ENCODE measurements at places on chromosomes 1 and 21.

DNA sequence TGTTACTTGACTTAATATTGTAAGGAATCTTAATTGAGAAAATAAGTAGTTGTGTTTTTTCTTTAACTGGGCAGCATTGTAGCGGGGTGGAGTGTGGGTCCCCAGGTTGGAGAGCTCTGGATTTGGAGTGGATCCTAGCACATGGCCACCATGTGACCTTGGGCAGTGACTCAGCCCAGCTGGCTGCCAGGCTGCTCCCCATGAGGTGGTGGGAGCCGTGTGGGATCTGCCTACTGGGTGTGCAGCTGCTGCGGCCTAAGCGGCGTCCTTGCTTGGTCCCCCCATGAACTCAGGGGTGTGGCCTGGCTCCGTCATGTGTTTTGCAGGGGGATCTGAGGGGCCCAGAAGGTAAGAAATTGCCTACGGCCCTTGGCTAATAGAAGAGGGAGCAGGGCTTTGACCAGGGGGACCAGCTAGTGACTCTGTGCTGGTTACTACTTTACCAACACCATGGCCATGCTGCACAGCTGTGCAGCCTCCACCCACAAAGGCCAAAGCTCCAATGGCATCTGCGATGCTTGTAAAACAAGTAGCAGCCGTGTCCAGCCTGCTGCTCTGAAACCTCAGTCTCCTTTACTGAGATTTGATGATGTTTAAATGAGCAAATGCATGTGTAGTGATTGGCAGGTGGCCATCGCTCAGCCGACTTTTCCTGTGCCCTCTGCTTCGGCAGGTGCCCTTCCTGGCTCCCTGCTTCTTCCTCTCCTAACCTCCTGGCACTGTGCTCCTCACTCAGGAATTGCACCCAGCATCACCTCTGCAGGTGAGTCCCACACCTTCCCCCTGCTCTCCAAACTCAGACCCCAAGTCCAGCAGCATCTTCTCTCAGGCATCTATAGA lies 68.3 kb downstream of the ADARB1 start:
- DNase-seq: no peak

DNA sequence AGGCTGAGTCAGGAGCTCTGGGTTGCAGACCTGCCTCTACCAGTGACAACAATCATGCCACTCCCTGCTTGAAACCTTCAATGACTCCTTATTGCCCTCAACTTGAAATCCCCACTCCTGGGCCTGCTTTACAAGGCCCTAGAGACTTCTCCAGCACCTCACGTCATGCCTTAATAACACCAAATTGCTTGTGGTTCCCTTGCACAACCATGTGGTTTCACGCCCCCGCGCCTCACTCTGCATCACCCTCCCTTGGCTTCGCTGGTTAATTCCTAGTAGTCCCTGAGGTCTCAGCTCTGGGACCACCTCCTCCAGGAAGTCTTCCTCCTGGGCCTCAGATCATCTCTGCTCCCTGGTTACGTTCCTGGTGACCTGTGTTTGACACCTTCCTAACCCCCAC lies 33.0 kb downstream of the EPHA2 start:
- peak; percentile 88 for DNase-seq

GRCh38 chr1:233268389-233269022 lies 27.0 kb downstream of the PCNX2 start:
- no peak for DNase-seq

DNA sequence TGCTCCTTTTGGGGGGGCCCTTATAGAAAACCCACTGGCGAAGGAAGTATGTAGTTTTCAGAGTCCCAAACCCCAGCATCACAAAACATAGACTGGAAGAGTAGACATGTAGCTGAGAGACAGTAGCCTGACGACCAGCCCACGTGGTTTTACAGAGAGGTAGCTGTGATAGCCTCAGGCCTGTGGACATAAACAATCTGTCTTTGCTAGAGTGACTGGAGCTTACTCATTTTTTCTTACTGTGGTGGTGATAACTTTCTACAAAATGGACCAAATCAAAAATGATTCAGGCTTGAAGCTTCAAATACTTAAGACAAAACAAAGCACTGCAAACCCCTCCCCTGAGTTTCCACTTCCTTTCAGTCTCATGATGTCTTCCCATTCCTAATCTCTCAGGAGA lies 497.0 kb downstream of the RWDD3 start:
- DNase-seq: no peak

DNA sequence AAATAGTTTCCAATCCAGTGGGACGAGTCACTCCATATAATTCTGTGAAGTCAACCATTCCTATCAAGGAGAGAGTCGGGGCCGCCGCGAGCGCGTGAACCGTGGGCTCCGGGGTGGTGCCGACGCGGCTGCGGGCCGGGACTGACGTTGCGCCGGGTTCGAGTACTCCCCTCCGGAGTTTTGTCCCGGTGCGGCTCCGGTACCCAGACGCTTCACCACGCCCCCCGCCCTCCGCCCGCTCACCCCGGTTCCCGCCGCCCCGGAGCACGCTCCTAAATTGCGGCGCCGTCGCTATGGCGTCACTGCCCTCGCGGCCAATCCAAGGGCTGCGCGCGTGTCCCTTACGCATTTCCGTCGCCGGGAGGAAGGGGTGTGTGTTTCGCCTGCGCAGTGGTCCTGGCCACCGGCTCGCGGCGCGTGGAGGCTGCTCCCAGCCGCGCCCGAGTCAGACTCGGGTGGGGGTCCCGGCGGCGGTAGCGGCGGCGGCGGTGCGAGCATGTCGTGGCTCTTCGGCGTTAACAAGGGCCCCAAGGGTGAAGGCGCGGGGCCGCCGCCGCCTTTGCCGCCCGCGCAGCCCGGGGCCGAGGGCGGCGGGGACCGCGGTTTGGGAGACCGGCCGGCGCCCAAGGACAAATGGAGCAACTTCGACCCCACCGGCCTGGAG lies at the start of gene ATAD3B:
ATAD3B (plus strand) TSS at position 377 of the 664 bp plus-strand sequence; CDS start at position 497, 120 bp downstream.
- peak; percentile 96 for DNase-seq

DNA sequence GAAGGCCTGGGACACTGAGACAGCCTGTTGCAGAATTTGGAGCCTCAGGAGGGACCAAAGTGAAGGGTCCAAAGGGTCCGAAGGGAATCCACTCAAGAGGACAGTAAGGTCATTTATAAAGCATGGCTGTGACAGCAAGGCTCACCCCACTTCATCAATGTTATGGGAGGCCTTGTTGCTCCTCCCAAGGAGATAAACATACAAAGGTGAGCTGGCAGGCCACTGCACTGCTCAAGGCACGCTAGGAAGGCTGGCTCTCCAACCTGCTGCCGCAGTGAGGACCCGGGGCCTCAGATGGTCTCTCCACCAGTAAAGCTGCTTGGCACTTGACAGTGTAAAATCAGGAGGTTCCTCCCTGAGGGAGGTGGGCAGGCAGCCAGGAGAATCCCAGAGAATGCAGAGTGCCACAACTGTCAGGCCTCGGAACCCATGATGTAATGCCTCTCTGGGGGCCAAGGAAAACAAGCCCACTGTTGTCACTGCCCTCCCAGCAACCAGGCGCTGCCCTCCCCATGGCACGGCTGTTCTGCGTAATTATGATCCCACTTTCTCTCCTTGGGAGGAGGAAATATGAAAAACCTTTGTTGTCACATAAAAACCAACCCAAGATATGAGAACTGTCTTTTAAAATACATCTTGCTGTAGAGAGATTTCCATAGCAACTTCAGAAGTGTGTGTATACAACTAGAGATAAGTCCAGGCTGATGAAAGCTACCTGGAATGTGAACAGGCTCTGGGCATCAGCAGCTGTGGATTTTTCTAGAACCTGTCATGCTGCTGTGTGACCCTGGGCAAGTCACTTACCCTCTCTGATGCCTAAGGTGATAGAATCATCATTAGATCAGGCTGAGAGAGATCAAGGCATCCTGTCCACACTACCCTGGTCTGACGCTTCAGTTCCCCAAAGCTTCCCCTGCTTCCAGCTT lies 102.5 kb downstream of the KCNN3 start:
- no peak for DNase-seq

- no peak for DNase-seq
Observed at GRCh38 chr1:31289021-31289420, 7.6 kb downstream of the SNRNP40 start.

DNA sequence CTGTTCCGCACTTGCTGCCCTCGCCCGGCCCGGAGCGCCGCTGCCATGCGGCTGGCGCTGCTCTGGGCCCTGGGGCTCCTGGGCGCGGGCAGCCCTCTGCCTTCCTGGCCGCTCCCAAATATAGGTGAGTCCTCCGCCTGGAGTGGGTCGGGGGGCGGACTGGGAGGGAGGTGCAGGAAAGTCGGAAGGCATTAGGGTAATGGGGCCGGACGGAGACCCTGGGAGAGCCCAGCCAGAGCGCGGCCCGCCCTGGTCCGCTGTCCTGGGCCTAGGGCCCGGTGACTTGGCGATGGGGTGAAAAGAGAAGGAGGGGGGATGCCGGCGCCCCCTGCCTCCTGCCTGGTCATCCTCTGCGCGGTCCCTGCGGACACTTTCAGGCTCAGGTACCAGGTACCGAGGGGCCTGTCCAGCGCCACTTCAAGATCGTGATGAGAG lies 243 bp downstream of the ADAM15 start:
- no peak for DNase-seq

DNA sequence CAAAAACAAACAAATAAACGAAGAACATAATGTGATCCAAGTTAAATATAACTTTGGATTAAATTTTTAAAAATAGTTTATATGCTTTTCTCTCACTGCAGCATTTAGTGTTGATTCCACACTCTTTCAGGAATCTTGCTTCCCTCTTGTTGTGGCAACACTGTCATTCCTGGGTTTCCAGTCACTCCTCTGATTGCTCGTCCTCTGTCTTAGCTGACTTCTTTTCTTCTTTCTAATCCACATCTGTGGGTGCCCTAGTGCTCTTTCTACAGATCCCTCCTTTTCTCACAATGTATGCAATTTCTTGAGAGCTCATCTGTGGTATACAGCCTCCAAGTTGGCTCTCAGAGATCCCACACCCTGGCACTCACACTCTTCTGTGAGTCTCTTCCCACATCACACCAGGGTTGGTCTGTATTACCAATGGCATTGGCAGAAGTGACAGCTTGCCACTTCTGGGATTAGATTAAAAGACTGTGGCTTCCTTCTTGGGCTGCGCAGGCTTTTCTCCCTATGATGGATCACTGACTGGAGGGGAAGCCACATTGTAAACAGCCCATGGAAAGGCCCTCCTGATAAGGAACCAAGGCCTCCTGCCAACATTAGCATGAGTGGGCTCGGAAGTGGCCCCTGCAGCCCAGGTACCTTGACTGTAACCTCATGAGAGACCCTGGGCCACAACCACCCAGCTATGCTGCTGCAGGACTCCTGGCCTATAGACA lies 11.5 kb upstream of the MYOC start:
- DNase-seq: no peak

GRCh38 chr1:59266180-59266926 lies 30.5 kb upstream of the FGGY start:
- no peak for DNase-seq

- DNase-seq: peak; percentile 60
Observed at GRCh38 chr1:19448491-19449439, 36.6 kb downstream of the CAPZB start.

GRCh38 chr1:202235003-202235660 lies 41.5 kb downstream of the LGR6 start:
- DNase-seq: no peak

DNA sequence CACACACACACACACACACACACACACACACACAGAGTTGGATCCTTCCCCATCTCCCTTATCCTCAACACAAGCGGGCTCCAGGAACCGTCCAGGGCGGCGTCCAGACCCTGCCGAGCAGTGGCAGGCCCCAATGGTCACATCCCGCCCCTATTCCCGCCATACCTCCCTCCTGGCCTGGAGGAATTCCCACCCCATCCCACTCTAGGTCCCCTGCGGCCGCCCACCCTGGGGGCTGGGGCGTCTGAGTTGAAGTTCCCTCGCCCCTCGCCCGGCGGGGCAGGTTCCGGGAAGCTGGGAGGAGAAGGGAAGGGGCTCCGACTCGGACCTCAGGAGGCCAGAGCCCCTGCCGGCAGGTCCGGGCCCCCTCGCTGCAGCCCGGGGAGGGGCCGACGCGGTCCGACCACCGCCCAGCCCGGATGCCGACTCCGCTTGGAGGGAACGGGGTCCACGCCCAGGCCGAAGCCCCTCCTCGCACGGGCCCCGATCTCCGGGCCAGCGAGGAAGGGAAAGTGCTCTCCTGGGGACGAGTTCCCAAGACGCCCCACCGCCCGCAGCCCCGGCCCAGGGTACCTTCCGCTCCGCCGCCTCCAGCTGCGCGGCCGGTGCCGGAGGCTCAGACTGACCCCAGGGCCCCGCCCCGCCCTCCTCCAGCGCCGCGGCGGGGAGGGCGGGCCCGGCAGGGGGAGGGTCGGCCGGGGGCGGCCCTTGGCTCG lies at the start of gene RHOC:
RHOC (minus strand) TSS at position 623 of the 716 bp plus-strand sequence. CDS start 3,328 bp downstream, outside the sequence.
- DNase-seq: peak; percentile 82

GRCh38 chr1:75768016-75768415 lies 18.0 kb upstream of the RABGGTB start:
- DNase-seq: no peak

DNA sequence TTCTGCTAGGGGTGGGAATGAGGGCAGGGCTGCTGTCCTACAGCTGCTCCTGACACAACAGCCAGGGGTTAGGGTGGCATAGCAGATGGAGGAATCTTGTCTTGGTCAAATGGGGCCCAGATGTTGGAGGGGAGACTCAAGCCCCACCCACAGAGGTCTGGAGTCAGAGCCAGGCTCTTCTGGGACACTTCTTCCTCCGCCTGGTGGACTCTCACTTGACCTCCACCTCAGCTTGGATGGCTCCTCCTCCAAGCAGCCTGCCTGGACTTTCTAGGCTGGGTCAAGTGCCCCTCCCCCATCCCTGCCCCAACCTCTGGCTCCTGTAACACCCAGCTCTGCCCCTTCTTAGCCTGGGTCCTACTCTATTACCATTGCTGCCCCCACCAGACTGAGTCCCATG lies 35.5 kb downstream of the EPHA2 start:
- DNase-seq: no peak

DNA sequence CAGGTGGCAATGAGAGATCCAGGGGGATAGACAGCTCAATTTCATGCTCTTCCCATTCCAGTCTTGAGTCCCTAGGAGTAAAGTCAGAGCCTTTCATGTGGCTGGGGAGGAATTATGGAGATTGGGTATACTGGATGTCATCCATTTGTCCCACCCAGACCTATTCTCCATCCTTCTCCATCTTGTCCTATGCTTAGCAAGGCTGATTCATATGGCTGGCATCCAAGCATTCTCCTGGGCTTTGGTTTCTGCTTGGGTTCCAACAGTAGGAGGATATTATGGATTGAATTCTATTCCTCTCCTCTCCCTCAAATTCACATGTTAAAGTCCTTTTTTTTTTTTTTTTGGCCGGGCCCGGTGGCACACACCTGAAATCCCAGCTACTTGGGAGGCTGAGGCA lies 3.8 kb upstream of the CDC20 start:
- DNase-seq: no peak

DNA sequence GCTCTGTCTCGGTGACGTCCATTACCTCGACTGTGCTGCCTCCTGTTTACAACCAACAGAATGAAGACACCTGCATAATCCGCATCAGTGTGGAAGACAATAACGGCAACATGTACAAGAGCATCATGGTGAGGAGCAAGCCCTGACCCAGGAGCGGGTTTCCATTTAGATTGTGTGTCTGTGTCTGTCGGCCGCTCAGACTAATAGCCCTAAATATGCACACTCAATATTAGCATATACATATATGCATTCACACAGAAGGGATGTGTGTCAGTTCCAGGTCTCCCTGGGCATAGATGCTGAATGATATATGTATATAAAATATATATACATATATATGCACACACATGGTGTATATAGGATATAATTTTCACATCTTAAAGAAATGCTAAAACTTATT lies 111.7 kb downstream of the RGL1 start:
- no peak for DNase-seq

Data from lower lobe of right lung (tissue), 2 donors.